ENCODE measurements at places on chromosomes 2 and 18. TPM values are rescaled to one million over a fixed set of nuclear protein-coding genes. Genes with fewer than 3 reads are reported as not detected.

The POTEE gene
- total RNA-seq = 1.1 TPM

The IL36B gene
- not detected for total RNA-seq

DNA sequence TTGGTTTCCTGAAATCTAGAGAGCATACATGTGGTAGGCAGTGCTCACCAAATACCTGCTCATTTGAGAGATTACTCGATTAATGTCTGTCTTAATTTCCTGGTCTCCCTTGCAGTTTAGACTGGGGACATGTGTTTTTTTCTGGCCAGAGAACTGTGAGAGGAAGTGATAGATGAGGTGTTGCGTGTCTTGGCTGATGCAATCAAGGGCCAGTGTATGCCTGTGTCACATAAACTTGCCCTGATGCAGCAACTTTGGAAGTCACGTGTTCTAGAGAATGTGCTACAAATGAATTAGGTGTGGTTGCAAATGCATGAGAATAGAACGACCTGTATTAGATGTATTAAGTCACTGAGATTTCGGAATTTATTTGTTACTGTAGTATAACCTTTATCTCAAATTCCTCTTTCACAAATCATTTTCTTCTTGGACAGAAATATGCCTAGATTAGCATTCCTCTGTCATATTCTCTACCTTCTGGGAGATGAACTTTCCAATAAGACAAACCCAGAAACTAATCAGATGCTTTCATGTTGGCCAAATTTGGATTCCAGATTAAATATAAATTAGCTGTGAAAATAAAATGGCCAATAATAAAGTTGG lies 9.9 kb upstream of the IL1A start:
- H3K4me1 ChIP-seq = no peaks in the 10 kb centered on the region
- H3K36me3 ChIP-seq = no peaks in the 10 kb centered on the region
- no peak overlapping the region for H3K27ac ChIP-seq
- no peaks in the 10 kb centered on the region for H3K27me3 ChIP-seq

- peak overlapping the region; percentile 35 for H3K27ac ChIP-seq
- H3K4me3 ChIP-seq = peak overlapping the region; percentile 65
- no peaks in the 10 kb centered on the region for H3K36me3 ChIP-seq
- peaks cover 28% of the 10 kb centered on the region for H3K4me1 ChIP-seq
- H3K27me3 ChIP-seq = no peaks in the 10 kb centered on the region
These were observed 814 bp downstream of the FZD7 start for GRCh38 chr2:202034249-202035088.

DNA sequence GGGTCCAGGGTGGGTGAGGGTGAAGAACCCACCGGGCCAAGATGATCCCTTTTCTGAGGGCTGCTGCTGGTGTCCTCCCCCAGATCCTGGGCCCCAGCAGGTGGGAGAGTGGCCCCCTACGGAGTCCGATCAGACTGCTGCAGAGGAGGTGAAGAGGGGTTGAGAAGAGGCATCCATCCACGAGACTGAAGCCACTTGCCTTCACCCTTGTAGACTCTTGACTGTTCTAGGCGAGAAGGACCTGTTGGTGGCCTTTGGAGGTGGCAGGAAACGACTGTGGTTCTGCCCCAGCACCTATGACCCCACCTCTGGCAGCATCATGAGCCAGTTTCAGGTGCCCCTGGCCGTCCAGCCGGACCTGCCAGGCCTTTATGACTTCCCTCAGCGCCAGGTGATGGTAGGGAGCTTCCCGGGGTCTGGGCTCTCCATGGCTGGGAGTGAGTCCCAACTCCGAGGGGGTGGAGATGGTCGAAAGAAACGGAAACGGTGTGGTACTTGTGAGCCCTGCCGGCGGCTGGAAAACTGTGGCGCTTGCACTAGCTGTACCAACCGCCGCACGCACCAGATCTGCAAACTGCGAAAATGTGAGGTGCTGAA lies 1.5 kb downstream of the TET3 start:
- H3K27me3 ChIP-seq = no peaks in the 10 kb centered on the region
- peaks cover 53% of the 10 kb centered on the region for H3K4me1 ChIP-seq
- no peak for DNase-seq
- peak overlapping the region; percentile 64 for H3K4me3 ChIP-seq

GRCh38 chr2:193476171-193476800 lies 1281.6 kb upstream of the TMEFF2 start:
- H3K27ac ChIP-seq = no peak overlapping the region
- no peaks in the 10 kb centered on the region for H3K36me3 ChIP-seq
- no peaks in the 10 kb centered on the region for H3K27me3 ChIP-seq
- no peak overlapping the region for H3K4me3 ChIP-seq

DNA sequence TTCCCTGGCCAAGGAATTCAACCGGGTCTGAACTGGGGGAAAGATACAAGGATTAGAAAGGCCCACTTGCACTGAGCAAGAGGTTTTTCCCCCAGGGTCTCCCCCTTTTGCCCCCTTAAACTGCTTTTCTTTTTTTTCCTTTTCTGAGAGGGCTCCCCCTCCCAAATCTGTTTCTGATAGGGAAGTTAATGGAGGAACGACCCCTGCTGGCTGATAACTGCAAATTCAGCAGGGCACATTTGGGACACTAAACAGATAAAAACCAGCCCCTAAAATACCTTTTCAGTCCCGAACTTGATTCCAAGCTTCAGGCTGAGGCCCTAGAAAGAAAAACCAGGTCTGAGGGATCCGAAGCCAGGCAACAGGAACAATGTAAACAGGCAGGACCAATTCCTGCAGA lies 1012.4 kb upstream of the CRIM1 start:
- H3K27me3 ChIP-seq = no peaks in the 10 kb centered on the region
- no peaks in the 10 kb centered on the region for H3K36me3 ChIP-seq
- H3K4me3 ChIP-seq = no peak overlapping the region
- no peak for DNase-seq
- H3K27ac ChIP-seq = no peak overlapping the region

DNA sequence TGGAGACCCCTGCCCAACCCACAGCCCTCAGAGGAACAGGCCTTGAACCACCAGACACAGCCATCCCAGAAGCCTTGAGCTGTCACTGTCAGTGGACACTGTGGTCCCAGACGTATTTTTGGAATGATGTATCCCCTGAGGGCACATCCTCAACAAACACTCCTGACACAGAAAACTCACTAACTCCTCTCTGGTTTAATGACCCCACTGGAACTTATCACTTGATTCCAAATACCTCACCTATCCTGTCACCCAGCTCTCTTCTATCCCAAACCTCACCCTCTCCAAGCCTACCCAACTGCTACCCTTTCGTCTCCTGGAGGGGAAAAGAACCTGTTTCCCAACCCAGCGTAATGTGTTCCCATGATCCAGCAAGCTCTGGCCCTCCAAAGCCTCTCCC lies 111.6 kb downstream of the MREG start:
- H3K27ac ChIP-seq = no peak overlapping the region
- H3K4me1 ChIP-seq = no peaks in the 10 kb centered on the region
- no peak overlapping the region for H3K4me3 ChIP-seq
- DNase-seq = no peak

DNA sequence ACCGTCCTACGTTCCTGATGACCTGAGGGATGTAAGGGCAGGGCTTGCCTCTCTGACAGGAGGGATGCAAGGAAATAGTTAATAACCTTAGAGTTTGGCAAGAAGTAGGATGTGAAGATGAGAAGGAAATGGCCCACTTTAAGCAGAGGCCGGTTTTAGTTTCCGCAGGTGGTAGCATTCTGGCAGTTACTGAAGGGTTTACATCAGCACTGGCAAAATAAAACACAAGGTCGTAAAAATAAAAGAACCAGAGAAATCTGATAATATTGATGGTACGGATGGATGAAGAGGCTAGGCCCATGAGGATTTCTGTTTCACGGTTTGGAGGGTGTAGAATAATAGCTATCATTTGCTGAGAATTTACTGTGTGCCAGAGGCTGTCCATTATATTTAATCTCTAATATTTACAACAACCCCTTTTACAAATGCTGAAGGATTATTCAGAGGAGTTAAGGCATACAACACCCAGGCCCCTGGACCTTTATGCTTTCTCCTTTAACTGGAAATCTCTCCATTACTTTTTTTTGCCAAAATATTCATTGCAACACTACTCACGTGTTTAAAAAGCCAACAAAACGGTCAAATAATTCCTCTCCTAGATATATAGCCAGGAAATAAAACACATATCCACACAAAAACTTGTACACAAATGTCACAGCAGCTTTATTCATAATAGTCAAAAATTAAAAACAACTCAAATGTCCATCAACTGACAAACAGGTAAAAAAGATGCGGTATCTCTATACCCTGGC lies 28.5 kb downstream of the DAPL1 start:
- no peak overlapping the region for H3K4me3 ChIP-seq
- no peaks in the 10 kb centered on the region for H3K36me3 ChIP-seq
- DNase-seq = no peak
- H3K27me3 ChIP-seq = peaks cover 11% of the 10 kb centered on the region

- peaks cover 3% of the 10 kb centered on the region for H3K4me1 ChIP-seq
- H3K36me3 ChIP-seq = no peaks in the 10 kb centered on the region
- peak; percentile 45 for DNase-seq
- peak overlapping the region; percentile 40 for H3K27ac ChIP-seq
- no peak overlapping the region for H3K4me3 ChIP-seq
These were observed 31.1 kb upstream of the ACTR3 start for GRCh38 chr2:113858764-113859163.
